ENCODE measurements at places on chromosomes 6 and 20. TPM values are rescaled to one million over a fixed set of nuclear protein-coding genes. Genes with fewer than 3 reads are reported as not detected.

- DNase-seq, result no peak
These were observed 74.1 kb upstream of the HDDC2 start for GRCh38 chr6:125375821-125376220.

The CABLES2 gene
- total RNA-seq, result 2.9 TPM

- DNase-seq, result no peak
These were observed 11.5 kb downstream of the ITPR3 start for GRCh38 chr6:33632558-33633039.

GRCh38 chr6:73558624-73559398 is 38.0 kb upstream of the EEF1A1 start:
- DNase-seq, result no peak

DNA sequence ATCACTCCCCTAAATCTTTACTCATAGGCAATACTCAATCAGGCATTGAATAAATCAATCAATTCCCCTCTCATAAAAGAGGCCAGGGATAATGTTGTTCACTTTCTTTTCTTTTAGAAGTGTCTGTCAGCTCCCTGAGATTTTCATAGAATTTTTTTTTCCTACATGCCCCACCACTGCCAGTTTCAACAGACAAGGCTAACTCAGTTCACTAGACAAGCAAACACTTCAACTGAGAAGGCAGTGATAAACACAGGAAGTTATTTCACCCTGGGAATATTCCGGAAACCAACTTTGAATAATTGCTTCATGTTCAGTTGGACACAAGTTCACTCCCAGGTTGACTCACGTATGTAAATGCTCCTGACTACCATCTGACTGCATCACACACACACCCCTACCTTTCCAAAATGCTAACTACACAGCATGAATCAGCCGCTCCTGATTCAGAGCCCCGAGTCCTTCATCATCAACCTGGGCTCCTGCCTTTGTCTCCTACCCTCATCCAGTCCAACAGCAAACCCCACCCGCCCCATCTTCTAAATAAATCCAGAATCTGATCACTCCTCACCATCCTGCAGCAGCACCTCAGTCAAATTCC is 143.9 kb downstream of the BCAS1 start:
- no peak for DNase-seq

DNA sequence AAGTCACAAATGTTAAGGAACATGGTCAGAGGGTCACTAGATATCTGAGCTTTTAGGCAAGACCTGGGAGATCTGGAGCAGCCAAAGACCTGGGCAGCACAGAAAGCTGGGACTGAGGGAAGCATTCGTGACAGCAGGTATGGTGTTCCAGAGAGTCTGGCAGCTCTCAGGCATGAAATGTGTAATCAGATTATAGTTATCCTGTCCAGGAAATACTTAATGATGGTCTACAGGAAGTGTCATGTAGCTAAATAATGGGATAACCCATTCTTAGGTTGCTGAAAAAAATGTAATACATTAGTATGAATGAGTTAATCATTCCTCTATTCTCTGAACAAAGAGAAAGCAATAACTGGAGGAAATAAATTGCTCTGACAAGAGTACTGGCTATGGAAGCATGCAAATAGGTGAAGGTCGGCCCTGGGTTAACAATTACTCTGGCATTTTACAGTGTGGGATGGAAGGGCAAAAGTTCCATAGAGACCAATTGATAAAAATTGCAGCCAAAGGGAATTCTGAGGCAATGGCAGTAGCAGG is 740.5 kb downstream of the CBLN4 start:
- no peak for DNase-seq
